ENCODE measurements at places on chromosomes 2 and 18. TPM values are rescaled to one million over a fixed set of nuclear protein-coding genes. Genes with fewer than 3 reads are reported as not detected.

The RGPD8 gene
- total RNA-seq = 48.9 TPM

The GAREM2 gene
- 1.4 TPM for total RNA-seq

The SLC23A3 gene
- total RNA-seq = 3.4 TPM

The HOXD10 gene
- not detected for total RNA-seq

The UGT1A8 gene
- not detected for total RNA-seq

The C2orf78 gene
- total RNA-seq = not detected

DNA sequence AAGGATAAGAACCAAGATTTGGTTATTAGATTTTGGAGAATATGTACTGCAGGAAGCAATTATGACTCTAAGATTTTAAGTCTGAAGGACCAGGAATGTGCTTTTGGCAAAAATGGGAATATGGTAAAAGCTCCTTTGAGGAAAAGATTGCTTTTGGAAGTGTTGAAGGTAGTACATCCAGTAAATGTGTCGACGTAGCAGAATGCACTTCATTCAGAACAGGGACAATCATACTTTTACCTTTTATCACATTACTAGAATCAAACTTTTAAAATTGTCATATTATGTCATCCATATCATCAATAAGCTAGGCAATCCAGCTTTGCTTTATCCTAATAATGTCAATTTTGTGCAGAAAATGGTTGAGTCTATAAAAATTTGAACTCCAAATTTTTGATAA, 74.3 kb upstream of the MSTN start:
- H3K4me1 ChIP-seq = no peaks in the 10 kb centered on the region
- no peak for DNase-seq
- no peak overlapping the region for H3K4me3 ChIP-seq
- H3K27ac ChIP-seq = no peak overlapping the region

- H3K36me3 ChIP-seq = no peaks in the 10 kb centered on the region
- no peaks in the 10 kb centered on the region for H3K27me3 ChIP-seq
Observed at GRCh38 chr2:68853915-68854314, 17.3 kb downstream of the BMP10 start.

DNA sequence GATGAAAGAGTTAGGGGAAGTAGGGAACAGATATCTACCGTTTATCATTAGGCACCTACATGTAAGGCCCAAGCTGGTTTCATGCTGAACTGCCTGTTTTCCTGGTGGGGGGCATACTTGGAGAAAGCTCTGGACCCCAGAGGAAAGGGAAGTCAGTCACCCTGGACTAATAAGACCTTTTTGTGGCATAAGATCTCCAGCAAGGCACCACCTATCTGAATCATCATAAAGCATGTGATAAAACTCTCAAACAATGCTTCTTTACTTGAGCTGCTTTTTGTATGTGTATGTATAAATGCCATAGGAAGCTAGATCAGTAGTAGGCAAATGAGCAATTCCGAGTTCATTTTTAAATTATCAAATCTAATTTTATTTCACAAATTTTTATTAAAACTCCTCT, 104.8 kb downstream of the TANC1 start:
- H3K36me3 ChIP-seq = no peaks in the 10 kb centered on the region
- DNase-seq = no peak
- peak overlapping the region; percentile 15 for H3K27ac ChIP-seq
- H3K27me3 ChIP-seq = no peaks in the 10 kb centered on the region
- no peaks in the 10 kb centered on the region for H3K4me1 ChIP-seq

DNA sequence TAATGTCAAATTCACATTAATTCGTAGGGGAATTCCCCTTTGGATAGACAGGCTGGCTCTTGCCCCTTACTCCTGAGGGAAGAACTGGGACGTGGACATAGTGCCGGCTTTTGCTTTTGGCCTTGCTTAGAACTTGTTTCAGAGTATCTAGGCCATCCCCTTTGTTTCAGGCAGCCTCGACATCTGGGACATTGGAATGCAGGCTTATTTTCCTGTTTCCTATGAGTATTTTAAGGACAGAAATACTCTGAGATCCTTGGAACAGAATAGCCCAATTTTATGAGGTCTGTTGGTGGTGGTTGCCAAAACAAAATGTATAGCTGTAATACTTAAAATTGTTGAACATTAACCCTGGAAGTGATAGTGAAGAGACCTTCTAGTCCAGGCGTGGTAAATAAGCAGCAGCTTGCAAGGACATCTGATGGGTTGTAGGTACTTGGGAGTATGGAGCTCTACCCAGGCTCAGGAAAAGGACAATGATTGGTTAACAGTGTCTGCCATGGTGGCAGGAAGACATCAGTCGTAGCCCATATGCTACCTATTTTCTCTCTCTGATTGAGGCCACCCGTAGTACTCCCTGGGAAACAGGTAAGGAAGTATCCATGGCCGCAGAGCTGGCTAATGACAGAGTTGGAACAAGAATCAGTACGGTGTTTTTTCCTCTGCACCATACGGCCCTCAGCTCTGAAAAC, 112.4 kb downstream of the CDK15 start:
- H3K27ac ChIP-seq = no peak overlapping the region
- no peaks in the 10 kb centered on the region for H3K27me3 ChIP-seq
- DNase-seq = no peak

DNA sequence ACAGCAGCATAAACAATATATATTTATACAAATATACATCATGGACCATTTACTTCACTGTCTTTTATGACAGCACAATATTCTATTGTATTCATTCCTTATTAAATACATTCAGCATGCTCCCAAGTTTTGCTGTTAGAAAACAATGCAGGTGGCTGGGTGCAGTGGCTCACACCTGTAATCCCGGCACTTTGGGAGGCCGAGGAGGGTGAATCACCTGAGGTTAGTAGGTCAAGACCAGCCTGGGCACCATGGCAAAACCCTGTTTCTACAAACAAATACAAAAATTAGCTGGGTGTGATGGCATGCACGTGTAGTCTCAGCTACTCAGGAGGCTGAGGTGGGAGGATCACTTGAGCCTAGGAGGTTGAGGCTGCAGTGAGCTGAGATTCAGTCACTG, 39.0 kb downstream of the NPC1 start:
- no peak overlapping the region for H3K27ac ChIP-seq
- H3K4me3 ChIP-seq = no peak overlapping the region
- H3K36me3 ChIP-seq = no peaks in the 10 kb centered on the region
- H3K27me3 ChIP-seq = no peaks in the 10 kb centered on the region
- H3K4me1 ChIP-seq = no peaks in the 10 kb centered on the region
- DNase-seq = no peak

GRCh38 chr18:34322365-34323289, 97.9 kb upstream of the NOL4 start:
- H3K4me1 ChIP-seq = no peaks in the 10 kb centered on the region
- DNase-seq = no peak
- no peak overlapping the region for H3K27ac ChIP-seq
- no peak overlapping the region for H3K4me3 ChIP-seq

DNA sequence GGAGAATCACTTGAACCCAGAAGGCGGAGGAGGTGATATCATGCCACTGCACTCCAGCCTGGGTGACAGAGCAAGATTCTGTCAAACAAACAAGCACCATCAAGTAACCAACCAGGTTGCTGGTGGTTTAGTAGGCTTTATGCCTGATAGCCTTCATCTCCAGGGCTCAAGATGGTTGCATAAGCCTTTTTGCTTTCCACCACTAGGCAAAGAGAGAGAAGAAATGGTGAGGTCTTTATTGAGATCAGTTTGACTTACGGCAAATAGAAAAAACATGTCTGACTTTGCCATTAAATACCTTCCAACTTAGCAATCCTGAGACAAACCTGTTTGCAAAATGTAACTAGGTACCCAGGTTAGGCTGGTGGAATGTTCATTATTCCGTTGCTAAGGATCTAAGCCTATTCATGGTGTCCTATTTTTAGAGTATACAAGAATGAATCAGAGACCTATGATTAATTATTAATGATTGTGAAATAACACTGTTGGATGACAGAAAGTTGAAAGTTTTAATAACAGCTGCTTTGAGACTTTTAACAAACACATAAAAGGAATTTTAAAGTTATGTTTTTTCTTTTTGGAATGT, 53.5 kb upstream of the SLC38A11 start:
- H3K27ac ChIP-seq = peak overlapping the region; percentile 70
- no peaks in the 10 kb centered on the region for H3K36me3 ChIP-seq
- H3K4me1 ChIP-seq = no peaks in the 10 kb centered on the region

DNA sequence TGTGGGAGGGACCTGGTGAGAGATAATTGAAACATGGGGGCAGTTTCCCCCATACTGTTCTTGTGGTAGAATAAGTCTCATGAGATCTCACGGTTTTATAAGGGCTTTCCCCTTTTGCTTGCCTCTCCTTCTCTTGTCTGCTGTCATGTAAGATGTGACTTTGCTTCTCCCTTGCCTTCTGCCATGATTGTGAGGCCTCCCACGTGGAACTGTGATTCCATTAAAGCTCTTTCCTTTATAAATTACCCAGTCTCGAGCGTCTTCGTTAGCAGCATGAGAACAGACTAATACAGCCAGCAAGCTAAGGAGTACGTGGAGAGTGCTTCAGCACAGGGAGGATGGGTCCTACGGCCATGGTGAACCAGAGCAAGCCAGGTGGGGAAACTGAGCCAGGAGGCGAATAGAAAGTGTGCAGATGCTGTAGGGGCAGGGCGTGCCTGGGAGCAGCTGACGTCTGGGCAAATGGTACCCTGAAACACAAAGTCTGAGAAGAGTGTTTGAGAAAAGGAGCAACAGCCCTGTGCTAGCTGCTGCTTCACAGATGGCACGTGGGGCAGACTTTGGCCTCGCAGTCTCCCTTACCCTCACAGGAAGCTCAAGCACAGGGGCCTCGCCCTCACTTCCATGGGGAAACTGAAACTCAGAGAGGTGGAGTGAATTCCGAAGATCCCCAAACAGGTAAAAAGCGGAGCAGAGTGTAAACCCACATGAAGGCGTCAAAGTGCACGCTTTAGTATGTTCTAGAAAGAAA, 64.2 kb downstream of the MYT1L start:
- H3K4me3 ChIP-seq = no peak overlapping the region
- no peak for DNase-seq
- H3K27me3 ChIP-seq = no peaks in the 10 kb centered on the region
- no peak overlapping the region for H3K27ac ChIP-seq
- no peaks in the 10 kb centered on the region for H3K36me3 ChIP-seq
- no peaks in the 10 kb centered on the region for H3K4me1 ChIP-seq

DNA sequence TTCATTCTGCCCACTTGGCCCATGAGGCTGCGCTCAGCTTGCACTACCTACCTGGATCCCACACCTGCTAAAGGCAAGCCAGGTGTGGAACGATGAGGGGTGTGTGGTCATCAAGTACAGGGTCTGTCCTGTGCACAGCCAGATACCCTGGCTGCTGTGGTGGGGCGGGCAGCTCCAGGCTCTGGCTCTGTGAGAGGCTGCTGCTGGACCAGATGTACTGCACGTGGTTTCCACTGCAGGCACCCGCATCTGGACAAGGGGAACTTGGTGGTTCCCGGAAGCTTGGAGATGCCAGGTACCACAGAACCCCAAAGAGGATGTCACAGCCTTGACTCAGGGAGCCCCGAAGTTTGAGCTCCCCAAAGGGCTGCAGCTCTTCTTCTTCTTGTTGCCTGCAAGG, 68.1 kb upstream of the ZNF804A start:
- no peaks in the 10 kb centered on the region for H3K27me3 ChIP-seq
- no peaks in the 10 kb centered on the region for H3K4me1 ChIP-seq
- no peak for DNase-seq
- no peak overlapping the region for H3K27ac ChIP-seq
- no peaks in the 10 kb centered on the region for H3K36me3 ChIP-seq

Data from breast epithelium (tissue), 4 donors.